Neural progenitor cell (in vitro differentiated cells): ENCODE measurements at places on chromosomes 3 and 15. TPM values are rescaled to one million over a fixed set of nuclear protein-coding genes. Genes with fewer than 3 reads are reported as not detected.

Gene USF3
- 11.5 and 15.3 TPM in 2 replicates for total RNA-seq

Gene PTH1R
- total RNA-seq, result 0.43 TPM in 1 of 2 replicates, not detected in the other

Gene NR2F2
- 24.6 and 32.1 TPM in 2 replicates for total RNA-seq

Gene PLSCR5
- not detected in 2 replicates for total RNA-seq

Gene CCR1
- 0.19 TPM in 1 of 2 replicates, not detected in the other for total RNA-seq

Gene FAM107A
- total RNA-seq, result 0.11 and 0.71 TPM in 2 replicates

GRCh38 chr15:90646662-90647305 is 70.4 kb upstream of the BLM start:
- DNase-seq, result no peak
- no peak overlapping the region for H3K4me3 ChIP-seq
- H3K27ac ChIP-seq, result no peak overlapping the region
- no peaks in the 10 kb centered on the region for H3K27me3 ChIP-seq
- no peaks in the 10 kb centered on the region for H3K36me3 ChIP-seq

DNA sequence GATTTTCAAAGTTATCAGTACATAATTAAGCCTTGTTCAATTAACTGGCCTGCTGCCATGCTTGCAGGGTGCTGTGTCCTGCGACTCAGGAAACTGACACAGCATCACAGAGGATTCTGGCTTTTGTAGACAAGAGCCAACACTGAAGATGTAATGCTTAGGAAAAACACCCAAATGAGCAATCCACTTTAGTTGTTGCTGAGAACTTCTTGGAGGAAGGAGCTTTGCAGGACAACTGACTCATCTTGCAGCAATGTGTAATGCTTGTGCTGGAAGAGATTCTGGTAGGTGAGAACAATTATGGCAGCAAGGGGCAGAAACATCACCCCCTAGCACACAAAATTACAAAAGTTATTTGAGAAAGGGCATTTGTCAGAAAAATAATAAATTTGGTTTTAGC is 67.6 kb downstream of the NLGN1 start:
- H3K27me3 ChIP-seq, result no peaks in the 10 kb centered on the region
- H3K27ac ChIP-seq, result no peak overlapping the region
- no peaks in the 10 kb centered on the region for H3K36me3 ChIP-seq
- no peaks in the 10 kb centered on the region for H3K4me1 ChIP-seq

DNA sequence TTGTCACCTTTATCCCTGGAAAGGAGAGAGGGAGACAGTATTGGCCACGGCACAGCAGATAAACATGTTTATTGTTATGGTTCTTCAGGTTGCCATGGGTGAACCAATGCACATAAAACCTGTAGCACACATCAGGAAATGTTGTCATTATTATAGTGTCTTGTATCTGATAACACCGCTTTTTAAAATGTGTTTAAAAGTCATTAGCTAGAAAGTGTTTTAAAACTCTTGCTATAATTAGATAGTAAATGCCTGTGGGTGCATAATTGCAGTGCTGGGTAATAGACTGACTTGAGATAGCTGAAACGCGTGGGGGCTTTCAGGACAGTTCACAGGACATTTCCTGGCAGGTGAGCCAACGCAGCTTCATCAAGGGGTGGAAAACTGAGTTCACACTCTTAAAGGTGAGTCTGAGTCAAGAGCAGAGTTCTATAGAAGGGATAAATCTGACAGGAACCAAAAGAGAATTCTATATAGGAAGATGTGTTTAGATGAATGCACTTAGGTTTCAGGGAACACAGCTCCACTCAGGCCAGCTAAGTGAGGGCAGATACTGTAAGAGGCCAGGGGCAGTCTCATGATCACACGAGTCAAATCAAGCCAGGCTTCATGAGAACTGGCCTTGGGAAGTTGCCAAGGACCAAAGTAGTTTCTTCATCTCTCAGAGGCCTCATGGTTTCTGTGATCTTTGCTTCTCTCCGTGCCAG is 35.6 kb upstream of the PPP4R2 start:
- no peak overlapping the region for H3K27ac ChIP-seq
- H3K36me3 ChIP-seq, result no peaks in the 10 kb centered on the region
- no peaks in the 10 kb centered on the region for H3K27me3 ChIP-seq
- no peak for DNase-seq
- H3K4me1 ChIP-seq, result peaks cover 32% of the 10 kb centered on the region
- H3K4me3 ChIP-seq, result no peak overlapping the region

DNA sequence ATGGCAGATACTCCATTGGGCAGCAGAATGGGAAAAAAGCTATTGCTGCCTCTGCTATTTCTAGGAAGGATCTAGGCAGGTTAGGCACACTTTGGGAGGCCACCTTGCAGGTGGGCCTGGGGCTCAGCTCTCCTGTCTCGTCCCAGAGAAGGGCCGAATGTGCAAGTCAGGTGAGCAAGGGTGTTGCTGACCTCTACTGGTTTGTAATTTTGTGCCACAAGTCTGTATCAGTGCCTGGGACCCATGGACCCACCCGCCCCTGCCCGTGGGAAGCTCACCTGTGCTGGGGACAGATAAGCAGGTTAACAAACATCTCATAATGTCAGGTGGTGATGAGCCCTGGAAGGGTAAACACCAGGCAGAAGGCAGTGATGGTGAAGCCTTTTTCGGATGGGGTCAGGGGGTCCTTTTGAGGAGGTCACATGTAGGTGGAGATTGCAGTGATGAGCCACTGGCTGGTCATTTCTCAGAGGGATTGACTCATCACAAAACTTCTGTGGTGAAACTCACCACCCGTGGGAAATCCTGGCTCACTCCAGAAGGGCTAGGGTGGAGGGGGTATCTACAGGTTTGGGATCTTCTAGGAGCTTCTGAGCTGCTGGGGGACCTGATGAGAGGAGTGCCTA is 161.3 kb downstream of the KLF13 start:
- H3K4me1 ChIP-seq, result peaks cover 9% of the 10 kb centered on the region
- peaks cover 14% of the 10 kb centered on the region for H3K27me3 ChIP-seq
- H3K27ac ChIP-seq, result no peak overlapping the region
- no peak for DNase-seq

DNA sequence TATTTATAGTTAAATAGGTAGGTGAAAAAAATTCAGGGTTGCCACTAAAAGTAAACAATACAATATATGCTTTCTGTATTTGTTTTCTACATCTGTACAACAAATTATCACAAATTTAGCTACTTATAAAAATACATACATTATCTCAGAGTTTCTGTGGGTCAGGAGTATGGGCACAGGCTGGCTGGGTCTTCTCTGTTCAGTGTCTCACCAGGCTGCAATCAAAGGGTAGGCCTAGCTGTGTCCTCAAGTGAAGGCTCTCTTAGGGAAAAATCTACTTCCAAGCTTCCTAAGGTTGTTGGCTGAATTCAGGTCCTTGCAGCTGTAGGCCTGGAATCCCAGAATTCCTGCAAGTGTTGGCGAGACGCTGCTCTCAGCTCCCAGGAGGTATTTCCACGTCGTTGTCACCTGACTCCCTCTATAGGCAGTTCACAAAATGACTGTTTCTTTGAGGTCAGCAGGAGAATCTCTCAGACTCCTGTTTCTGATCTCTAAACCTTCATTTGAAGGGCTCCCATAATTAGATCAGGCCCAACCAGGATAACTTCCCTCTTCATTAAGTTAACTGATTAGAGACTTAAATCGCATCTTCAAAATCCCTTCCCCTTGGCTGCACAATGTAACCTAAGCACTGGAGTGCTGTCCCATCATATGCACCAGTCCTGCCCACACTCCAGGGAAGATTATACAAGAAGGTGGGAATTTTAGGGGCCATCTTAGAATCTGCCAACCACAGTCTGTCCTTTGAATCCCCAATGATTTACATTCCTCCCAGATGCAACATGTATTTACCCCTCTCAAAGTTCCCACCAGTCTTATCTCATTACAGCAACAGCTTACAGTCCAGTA is 296.6 kb downstream of the SUCLG2 start:
- H3K27me3 ChIP-seq, result no peaks in the 10 kb centered on the region
- no peaks in the 10 kb centered on the region for H3K36me3 ChIP-seq
- H3K27ac ChIP-seq, result no peak overlapping the region
- DNase-seq, result peak; percentile 80
- no peaks in the 10 kb centered on the region for H3K4me1 ChIP-seq

DNA sequence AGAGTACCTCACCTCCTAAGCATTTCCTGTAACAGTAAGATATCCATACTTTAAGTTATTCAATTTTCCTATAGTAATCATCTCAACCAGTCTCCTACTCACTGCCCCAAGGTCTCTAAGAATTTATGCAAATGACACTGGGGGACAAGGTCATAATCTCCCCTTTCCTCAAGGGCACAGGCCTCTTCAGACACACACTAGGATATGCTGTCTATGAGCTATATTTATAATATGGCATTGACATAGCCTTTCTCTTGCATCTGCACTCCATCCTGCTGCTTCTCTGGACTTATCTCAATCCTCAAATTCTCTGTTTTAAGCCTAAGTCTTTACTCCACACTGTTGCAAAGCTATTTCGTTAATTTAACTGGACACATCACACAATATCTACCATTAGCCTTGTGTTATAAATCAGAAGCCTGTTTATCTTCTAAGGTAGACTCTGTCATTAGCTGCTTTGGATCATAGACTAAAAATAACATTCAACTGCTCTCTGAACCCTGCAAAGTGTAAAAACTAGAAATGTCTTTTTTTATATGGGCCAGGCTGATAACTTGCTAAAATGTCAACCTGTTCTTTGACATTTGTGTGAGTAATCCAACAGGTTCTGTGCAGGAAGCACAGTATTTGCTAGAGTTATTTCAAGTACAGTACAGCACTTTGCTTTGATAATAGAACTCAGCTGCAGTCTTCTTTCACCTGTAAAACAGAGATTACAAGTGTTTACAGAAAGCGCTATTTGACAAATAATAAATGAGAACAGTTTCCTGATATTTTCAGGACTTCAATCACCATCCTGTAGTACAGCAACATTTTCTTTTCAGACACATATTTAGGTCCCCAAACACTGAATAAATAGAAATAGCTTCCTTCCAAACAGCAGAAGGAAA is 17.8 kb upstream of the SEC62 start:
- no peak for DNase-seq
- H3K27me3 ChIP-seq, result no peaks in the 10 kb centered on the region
- no peak overlapping the region for H3K27ac ChIP-seq
- no peak overlapping the region for H3K4me3 ChIP-seq

DNA sequence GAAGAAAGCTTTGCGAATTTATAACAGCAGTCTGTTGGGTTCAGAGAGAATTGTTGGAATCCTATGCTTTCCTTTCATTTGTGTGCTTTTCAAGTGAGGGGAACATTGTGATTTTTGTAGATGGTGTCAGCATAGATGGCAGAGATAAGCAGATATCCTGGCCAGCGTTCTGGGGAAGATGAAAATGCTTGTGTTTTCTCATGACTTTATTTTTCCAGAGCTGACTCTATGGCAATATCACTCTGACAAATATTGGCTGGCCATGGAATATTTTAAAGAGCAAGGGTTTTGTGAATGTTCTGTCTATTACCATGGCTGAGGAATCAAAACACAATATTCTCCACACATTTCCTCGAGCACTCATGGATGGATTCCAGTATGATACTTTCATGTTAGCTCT is 108.8 kb downstream of the MITF start:
- H3K4me3 ChIP-seq, result no peak overlapping the region
- no peaks in the 10 kb centered on the region for H3K4me1 ChIP-seq
- no peak for DNase-seq

DNA sequence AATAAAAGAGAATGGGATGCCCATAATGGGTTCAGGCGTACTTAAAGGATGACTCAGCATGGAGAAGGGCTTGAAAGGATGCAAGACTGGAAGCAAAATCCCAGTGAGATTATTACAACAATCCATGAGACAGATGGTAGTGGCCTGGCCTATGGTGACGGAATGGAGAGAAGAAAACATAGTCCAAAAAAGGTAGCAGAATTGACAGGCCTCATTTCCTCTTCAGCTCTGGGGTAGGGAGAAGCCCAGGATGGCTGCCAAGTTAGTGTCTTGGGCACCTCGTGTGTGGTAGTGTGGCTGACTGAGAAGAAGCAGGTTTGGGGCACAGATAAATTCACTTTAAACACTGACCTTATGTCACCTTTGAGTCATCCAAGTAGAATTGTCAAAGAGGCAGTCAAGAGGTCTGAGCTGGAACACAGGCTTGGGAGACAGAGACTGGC is 18.1 kb downstream of the MB21D2 start:
- peaks cover 8% of the 10 kb centered on the region for H3K4me1 ChIP-seq
- H3K4me3 ChIP-seq, result no peak overlapping the region
- DNase-seq, result no peak

GRCh38 chr3:194390835-194391234 is 8.2 kb downstream of the GP5 start:
- peaks cover 13% of the 10 kb centered on the region for H3K4me1 ChIP-seq
- no peak overlapping the region for H3K4me3 ChIP-seq
- H3K27ac ChIP-seq, result no peak overlapping the region

GRCh38 chr3:42654331-42655201 is 1.1 kb downstream of the ZBTB47 start:
- no peaks in the 10 kb centered on the region for H3K27me3 ChIP-seq
- peak; percentile 92 for DNase-seq
- no peak overlapping the region for H3K27ac ChIP-seq
- no peaks in the 10 kb centered on the region for H3K36me3 ChIP-seq
- H3K4me3 ChIP-seq, result peak overlapping the region; percentile 86

GRCh38 chr3:150411546-150411945 is 3.4 kb downstream of the TSC22D2 start:
- H3K4me1 ChIP-seq, result peaks cover 44% of the 10 kb centered on the region
- H3K4me3 ChIP-seq, result peak overlapping the region; percentile 80
- H3K27ac ChIP-seq, result no peak overlapping the region
- DNase-seq, result no peak
- H3K27me3 ChIP-seq, result no peaks in the 10 kb centered on the region
- H3K36me3 ChIP-seq, result no peaks in the 10 kb centered on the region
